ENCODE measurements at places on chromosomes 3 and 15.
A peak's percentile ranks its signal among the peaks of the same experiment; 100 is the strongest.

- DNase-seq = no peak
Measured at GRCh38 chr3:36874424-36874823, 70.4 kb downstream of the TRANK1 start.

DNA sequence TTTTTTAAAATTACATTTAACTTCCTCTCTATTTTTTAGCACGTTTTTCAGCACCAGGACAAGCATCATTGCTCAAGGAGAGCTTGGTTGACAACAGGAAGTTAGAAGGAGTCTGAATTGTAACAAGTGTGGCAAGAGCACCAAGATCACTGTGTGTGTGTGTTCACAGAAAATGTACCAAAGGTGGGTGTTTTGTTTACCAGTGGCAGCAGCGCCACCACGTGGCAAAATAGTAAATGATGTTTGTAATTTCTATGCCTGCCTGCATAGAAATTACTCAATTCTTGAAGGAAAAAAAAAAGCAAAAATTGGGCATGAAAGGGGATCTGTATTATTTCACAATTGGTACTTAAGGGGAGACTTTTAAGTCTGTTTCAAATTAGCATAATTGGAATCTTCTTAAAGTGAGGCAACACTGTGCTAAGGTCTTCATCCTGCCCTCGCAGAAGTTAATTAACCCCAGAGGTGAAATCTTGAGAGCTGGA lies 7.4 kb upstream of the U2SURP start:
- DNase-seq = peak; percentile 66

DNA sequence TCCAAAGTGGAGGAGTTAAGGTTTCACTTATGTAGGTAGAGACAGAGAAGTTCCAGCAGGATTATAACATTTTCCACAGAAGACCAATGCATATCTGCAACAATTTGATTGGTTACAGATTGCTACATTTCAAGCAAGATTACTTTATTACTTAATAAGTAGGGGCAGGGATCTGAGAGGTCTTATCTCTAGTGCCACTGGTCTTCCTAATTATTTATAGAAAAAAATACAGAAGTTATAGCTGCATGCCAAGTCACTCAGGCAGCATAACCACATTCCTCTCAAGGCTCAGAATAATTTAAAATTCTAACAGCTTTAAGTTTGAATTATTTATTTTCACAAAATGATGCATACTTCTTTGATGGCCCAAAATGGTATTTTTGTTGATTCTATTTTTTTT lies 30.5 kb downstream of the RAD54L2 start:
- DNase-seq = no peak

DNA sequence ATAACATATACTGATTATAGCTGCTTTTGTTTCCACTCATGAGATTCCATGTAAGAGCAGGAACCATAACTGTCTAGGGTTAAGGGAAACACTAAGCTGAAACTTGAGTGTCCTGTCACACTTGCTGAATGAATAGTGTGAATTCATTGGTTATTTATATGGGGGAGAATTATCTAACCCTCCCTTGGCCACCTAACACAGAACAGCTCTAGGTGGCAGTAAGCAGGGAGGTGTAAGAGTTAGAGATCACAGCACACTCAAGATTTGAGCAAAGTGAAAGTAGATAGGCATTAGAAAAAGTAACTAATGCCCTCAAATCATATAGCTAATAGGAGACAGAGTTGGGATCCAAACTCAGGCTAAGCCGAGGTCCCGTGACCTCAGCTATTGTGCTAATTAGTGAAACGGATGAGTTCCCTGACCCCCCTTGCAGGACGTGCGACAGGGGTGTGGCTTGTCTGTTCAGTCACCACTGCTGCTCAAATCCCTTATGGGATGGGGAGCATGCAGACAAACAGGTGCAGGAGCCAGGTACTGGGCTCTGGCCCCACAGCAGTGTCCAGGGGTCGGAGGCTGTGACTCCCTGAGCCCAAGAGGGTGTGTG lies 27.7 kb upstream of the ANO10 start:
- no peak for DNase-seq

DNA sequence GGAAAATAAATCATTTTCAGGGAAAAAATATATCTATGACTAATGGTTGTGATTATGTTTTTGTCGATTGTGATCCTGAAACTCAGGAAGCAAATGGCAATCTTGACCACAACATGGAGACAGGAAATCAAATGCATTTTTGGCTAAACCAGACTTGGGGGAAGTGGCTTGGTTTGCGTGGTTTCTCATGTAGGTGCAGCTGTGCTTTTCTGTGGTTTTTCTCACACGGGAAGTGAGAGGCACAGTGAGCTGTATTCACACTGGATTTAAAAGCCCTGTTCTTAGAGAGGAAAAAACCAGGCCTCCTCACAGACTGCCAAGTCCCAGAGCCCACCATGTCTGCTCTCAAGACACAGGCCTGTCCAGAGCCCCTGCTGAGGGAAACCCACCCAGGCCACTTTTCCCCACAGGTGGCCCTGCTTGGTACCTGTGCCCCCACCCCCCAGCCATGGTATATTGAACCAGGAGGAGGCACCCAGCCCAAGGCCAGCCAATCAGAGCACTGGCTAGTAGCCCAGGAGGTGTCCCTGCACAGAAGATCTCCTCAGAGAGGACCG lies 46.1 kb downstream of the BTD start:
- no peak for DNase-seq

DNA sequence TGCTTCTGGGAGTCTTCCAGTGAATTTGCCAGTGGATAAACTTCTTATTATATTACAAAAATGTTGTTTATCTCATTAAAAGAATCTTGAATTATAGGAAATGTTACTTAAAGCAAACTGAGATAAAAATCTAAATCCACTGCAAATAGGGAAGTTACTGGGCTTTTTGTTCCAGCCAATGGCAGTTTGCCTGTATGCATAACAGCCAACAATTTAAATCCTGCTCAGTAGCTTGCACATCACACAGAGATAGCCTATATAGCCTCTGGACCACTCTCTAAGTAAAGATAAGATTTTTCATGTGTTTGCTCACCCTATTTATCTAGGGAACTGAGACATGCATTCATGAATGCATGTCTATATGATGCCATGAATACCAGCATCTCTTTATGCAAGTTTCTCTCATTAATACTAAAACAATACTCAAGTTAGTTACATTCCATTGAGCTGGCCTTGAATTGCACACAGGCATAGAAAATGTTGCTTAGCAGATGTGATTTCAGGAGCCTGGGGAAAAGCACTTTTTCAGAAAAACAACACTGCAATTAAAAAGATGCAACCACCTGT lies 92.1 kb upstream of the GPR149 start:
- no peak for DNase-seq

GRCh38 chr3:127486321-127486944 lies 104.1 kb downstream of the TPRA1 start:
- peak; percentile 36 for DNase-seq

Data from D341Med (cell line).